NCI-H2171 treated with DMSO at 0.1 percent for 48 hours (cell line): ENCODE measurements at places on chromosomes 12 and 14.

GRCh38 chr12:126432780-126433179 lies 1367.5 kb downstream of the AACS start:
- DNase-seq: no peak

DNA sequence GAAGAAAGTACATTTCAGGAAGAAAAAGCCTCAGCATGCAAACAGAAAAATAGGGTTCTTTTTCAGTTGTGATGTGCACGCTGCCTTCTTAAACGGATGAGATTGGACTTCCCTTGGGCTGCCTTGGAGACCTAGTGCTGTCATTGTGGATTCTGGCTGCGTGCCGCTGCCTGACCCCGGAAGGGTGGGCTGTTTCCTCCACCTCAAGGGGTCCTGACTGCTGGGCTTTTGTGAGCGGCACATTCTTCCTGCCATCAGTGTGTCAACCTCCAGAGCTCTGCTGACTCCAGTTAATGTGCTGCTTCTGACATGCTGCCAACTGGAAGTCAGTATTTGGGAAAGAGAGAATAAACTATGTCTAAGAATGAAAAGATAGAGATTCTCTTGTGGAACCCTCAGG lies 25.1 kb downstream of the CCNK start:
- no peak for DNase-seq

GRCh38 chr12:46549527-46550265 lies 177.1 kb upstream of the SLC38A2 start:
- no peak for DNase-seq

- no peak for DNase-seq
Measured at GRCh38 chr12:94707892-94708291, 57.5 kb upstream of the TMCC3 start.

- DNase-seq: peak; percentile 40
Measured at GRCh38 chr12:69833696-69834095, 8.7 kb downstream of the MYRFL start.

DNA sequence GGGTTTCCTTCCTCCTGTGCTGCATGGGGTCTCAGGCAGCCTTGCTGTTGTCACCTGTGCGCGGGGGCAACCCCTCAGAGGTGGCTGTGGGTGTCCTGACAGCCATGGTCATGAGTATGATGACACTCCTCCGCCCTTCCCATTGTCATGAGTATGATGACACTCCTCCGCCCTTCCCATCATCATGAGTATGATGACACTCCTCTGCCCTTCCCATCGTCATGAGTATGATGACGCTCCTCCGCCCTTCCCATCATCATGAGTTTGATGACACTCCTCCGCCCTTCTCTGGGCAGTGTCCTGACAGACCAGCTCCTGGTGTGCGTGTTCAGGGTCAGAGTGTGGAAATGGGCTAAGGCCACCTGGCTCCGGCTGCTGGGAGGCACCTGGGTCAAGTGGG lies 40.0 kb downstream of the FBRSL1 start:
- no peak for DNase-seq

DNA sequence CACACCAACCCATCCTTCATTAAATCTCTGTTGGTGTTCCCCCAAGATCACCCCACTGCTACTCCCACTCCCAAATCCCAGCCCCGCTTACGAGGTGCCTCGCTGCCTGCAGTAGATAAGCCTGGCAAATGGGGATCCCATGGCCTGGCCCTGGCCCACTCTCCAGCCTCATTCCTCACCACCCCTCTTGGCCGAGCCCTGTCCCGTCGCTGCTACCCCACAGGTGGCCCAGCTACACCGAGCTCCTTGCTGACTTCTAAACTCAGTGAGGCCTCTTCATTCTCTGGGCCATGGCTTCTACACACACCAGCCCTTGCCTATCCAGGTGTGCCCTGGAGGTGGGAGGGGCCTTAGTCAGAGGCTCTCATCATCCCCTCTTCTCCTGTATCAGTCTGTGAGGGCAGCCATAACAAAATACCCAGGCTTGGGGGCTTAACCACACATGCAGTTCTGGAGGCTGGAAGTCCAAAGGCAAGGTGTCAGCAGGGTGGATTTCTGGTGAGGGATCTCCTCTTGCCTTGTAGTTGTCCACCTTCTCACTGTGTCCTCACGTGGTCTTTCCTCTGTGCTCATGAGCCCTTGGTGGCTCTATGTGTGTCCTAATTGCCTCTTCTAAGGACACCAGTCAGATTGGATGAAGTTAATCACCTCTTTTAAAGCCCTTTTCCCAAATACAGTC lies 92.8 kb downstream of the PRMT8 start:
- DNase-seq: no peak

- no peak for DNase-seq
Measured at GRCh38 chr12:98861251-98861650, 216.2 kb downstream of the APAF1 start.

- DNase-seq: no peak
Measured at GRCh38 chr12:82517027-82517426, 158.7 kb downstream of the METTL25 start.

- DNase-seq: no peak
Measured at GRCh38 chr12:79217306-79217705, 352.7 kb downstream of the SYT1 start.
